ENCODE measurements at places on chromosomes 1 and 21.

DNA sequence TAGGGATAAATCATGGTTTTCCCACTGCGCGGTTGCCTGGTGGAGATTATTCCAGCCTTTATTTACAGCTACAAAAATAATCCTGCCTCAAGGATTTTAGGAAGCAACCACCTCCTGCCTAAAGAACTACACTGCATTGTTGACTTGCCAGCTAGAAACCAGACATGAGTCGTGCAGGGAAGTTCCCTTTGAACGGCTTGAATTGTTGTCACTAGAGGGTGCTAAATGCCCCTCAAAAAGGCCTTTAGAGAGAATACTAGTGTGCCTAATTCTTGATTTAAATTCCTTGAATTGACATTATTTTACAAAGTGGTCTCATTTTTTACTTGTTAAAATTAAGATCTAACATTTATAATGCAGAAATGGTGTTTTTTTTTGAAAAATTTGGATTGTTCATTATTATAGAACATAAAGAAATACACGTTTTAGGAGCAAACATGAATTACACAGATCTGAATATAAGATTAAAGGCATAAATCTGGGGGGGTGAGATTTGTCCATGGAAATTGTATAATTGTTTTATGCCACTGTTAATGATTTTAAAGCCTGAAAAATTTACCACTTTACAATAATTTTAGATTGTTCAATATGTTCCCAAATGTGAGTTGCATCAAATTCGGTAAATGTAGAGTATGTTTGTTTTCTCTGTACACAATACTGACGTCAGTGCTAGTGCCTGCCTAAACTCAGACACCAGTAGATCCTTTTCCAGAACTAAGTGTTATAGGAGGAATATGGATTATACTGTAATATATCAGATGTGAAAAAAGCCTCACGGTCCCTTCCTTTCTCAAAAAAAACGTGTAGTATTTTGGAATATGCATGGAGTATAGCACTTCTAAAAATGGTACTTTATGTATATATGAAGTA, 7.6 kb upstream of the ERG start:
- DNase-seq, result no peak

DNA sequence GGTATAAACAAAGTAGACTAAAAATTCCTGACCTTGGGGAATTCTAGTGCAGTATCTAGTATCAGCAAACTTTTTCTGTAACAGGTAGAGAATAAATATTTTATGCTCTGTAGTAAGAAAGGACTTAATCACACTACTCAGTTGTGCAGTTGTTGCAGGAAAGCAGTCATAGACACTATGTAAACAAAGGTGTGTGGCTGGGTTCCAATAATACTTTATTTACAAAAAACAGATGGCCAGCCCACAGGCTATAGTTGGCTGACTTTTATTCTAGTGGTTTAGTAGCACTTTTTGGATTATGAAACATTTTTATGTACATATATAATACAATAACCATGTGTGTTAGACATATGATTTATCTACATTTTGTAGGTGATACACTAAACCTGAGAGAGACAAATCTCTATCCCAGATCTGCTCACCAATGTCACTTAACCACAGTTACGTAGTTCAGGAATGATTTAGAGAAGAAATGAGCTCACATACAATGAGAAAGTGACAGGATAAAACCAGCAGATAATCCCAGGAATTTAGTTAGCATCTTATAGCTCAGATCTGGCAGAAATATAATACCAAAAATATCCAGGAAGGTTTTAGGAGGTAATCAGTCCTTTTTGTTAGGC, 56.1 kb downstream of the MIER1 start:
- no peak for DNase-seq

DNA sequence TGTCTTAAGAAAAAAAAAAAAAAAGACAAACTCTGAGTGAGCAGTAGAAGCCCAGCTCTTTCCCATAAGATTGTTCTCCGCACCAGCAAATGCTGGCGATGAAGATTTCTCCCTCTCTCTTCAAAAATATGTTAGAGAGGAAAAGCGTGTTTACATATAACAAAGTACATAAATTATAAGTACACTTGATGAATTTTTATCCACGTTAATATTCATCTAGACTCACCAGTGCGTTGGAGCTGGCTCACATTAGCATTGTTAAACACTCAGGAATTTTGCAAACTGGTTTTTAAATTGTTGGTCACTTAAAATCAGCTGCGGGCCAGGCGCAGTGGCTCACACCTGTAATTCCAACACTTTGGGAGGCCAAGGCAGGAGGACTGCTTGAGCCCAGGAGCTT, 56.0 kb downstream of the RUNX3 start:
- no peak for DNase-seq

DNA sequence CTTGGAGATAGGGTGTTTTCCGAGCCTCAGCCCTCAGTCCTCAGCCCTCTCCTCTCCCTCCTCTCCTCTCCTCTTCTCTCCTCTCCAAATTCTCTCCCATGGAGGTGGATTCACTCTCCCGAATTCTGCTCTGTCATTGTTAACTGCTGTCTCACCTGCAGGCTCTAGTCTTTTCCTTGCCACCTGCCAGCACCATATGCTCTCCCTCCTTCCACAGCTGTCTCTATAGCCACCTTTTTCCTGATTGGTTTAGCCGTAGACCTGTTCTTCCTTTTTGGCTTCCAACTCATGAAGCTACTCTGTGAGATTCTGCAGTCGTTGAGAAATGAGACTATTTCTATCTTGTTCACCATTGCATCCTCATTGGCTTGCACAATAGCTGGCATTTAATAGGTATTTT, 19.7 kb downstream of the COG2 start:
- no peak for DNase-seq

DNA sequence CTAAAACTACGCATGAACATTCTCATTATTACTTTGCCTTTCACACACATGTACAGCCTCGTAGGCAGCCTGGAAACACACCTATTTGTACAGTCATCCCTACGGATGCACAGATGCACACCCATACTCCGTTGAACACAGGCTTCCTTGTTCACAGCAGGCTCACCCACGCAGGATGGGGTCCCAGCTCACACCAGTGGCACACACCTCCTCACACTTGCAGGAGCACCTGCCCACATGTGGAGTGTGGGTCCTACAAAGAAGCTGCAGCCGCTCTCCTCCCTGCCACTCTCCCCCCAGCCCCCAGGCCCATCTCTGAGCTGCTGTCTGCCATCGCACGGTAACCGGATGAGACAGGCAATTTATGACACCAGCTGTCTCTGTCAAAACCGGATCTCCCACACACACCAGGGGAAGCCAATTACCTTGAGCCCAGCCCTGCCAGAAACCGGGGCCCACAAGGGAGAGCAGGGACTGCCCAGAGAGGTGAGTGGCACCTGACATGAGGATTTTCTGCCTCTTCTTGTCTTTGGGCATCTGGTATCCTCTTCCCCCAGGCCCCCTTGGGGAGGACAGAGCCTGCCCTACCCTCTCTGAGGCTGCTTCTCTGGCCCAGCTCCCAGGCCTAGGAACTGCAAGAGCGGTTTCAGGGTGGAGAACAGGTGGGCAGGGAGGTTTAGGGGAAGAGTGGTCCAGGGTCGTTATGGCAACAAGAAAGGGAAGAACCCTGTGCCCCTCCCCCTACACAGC, 175.4 kb downstream of the IGSF21 start:
- DNase-seq, result no peak

- DNase-seq, result no peak
Measured at GRCh38 chr1:107993920-107994319, 28.9 kb upstream of the VAV3 start.

GRCh38 chr1:10541286-10541685, 66.5 kb downstream of the PEX14 start:
- no peak for DNase-seq

- no peak for DNase-seq
Measured at GRCh38 chr21:21864321-21864840, 866.2 kb downstream of the NCAM2 start.

DNA sequence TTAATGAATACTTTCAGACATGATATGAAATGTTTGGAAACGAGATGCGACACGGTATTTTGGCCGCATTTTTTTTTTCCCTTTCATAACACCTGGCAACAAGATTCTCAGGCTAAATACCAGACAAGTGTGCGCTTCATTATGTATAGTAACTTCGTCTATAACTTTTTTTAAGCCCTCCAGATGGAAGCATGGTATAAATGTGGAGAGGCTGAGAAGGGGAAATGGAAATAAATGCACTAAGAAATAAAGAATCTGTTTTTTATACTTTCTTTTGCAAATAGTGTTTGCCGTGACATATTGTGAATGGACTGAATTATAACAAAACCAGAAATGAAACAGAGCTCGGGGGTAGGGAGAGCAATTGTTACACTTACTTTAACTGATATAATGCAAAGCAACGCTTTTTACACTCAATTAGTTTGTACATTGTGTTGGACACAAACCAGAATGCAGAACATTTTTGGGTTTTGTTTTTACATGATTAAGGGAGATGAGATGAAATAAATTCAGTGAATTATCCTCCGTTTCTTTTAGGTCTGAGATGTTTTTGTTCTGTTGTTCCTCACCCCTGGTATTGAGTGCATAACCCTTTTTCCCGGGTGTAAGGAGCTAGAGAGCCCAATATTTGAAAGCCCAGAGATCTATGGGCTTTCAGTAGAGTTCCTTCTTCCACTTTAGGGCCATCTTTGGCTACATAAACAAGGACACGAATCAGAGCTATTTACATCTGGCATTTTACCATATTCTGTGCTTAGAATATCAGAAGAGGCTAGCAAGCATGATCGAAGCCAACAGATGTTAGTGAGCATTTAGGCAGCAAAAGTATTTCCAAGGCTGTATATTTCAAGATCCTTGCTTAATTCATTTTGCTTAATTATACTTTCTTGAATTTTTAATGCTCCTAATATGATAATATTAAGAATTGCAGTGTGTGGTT, 478.0 kb downstream of the CAMTA1 start:
- no peak for DNase-seq

DNA sequence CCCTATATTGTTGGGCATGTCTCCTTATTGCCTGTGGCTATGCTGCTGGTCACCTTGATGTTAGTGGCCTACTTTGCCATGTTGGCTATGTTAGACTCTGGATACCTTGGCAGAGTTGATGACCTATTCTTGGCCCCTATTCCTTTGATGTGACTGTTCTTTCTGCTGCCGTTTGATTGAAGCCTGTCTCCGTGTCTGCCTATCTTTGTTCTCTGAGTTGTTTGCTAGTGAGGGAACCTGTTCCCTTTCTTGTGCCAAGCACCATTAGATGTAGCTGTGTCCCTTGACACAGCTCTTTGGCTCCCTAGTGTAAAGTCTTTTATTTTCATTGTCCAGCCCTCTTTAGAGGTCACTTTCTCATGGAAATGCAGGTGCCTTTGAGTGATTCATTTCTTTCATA, 28.7 kb upstream of the PAPPA2 start:
- no peak for DNase-seq

DNA sequence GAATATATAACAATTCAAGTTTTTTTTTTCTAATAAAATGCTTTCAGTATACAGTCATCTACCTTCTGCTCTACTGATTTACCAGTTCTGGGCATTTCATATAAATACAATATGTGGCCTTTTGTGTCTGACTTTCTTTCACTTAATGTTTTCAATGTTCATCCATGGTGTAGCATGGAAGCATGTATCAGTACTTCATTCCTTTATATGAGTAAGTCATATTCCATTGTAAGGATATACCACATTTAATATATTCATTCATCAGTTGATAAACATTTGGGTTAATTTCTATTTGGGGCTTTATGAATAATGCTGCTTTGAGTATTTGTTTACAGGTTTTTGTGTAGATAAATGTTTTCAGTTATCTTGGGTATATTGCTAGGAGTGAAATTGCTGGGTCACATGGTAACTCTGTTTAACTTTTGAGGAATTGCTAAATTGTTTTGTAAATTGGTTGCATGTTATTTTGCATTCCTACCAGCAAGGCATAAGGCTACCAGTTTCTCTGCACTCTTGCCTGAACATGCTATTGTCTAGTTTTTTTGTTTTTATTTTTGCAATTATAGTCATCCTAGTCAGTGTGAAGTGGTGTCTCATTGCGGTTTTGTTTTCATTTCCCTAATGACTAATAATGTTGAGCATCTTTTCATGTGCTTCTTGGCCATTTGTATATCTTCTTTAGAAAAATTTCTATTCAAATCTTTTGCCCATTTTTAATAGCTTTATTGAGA, 206.1 kb downstream of the TM2D1 start:
- no peak for DNase-seq

- no peak for DNase-seq
Measured at GRCh38 chr1:1080122-1080757, 6.1 kb upstream of the RNF223 start.

DNA sequence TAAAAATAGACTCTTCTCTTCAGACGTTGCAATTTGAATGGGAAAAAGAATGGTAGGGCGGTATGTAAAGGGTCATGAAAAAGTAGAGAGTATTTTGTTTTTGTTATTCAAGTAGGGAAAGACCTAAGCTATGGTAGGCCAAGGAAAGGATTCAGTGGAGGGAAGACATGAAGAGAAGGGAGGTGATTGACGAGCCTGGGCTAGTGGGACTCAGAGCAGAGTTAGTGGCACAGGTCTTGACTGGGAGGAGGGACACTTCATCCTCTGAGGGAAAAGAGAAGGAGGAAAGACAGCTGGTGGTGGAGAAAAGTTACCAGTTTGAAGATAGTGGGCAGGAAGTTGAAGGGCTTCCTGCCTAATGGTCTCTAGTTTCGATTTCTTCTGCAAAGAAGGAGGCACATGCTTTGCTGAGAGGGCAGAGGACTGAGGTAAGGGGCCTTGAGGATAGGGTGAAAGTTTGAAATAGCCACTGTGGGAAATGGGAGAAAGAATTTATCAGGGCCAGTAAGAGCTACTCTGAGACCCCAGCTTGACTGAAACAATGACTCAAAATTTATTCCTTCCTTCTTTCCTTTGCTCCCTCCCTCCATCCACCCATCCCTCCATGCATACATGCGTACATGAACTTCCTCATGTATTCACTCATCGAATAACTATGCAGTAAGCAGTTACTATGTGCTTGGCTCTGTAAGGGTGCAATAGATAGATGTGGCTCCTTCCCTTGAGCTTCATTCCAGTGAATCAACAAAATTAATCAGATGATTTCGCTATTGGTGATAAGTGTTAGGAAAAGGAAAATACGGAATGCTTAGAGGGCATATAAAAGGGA, 4.2 kb downstream of the CD48 start:
- DNase-seq, result no peak

DNA sequence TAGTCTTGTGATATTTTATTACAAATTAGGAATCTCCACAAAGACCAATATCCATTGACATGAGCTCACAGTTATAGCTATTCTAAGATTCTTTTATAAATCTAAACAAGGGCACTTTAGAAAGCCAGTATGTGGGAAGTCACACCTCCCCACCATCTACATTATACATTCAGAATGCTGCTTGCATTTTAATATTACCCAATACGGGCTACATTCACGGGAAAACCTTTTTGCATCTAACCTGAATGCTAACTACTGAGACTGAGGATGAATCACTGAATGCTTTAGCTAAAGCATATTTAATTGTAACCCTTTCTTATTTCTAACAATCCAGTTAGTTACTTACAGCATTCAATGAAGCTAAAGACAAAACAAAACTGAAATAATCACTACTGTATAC, 53.1 kb downstream of the PCSK9 start:
- DNase-seq, result no peak

GRCh38 chr1:94039871-94040569, 80.9 kb downstream of the ABCA4 start:
- DNase-seq, result no peak

GRCh38 chr1:218556016-218556415, 210.9 kb downstream of the TGFB2 start:
- DNase-seq, result no peak

GRCh38 chr21:16454399-16454798, 724.6 kb downstream of the USP25 start:
- no peak for DNase-seq

GRCh38 chr1:83762039-83762365, 236.9 kb downstream of the TTLL7 start:
- no peak for DNase-seq

- DNase-seq, result no peak
Measured at GRCh38 chr1:98923667-98924066, 81.0 kb downstream of the PLPPR5 start.
